Mesenteric fat pad (tissue), 1 donor: ENCODE measurements at places on chromosomes 5 and 9. TPM values are rescaled to one million over a fixed set of nuclear protein-coding genes. Genes with fewer than 3 reads are reported as not detected.

GRCh38 chr5:39599721-39600431 lies 175.1 kb upstream of the DAB2 start:
- no peak for DNase-seq

- no peak for DNase-seq
These were observed 142.7 kb upstream of the ADAMTSL1 start for GRCh38 chr9:18331310-18331684.

HAVCR2 gene
- total RNA-seq, result 14.9 TPM

GRCh38 chr9:97534961-97535594 lies 33.6 kb downstream of the TMOD1 start:
- DNase-seq, result peak; percentile 72

GRCh38 chr5:179606071-179606909 lies 17.2 kb downstream of the HNRNPH1 start:
- peak; percentile 88 for DNase-seq

STK32A gene
- total RNA-seq, result 0.51 TPM

C9orf153 gene
- 0.55 TPM for total RNA-seq

ZSWIM6 gene
- total RNA-seq, result 12.5 TPM

DNA sequence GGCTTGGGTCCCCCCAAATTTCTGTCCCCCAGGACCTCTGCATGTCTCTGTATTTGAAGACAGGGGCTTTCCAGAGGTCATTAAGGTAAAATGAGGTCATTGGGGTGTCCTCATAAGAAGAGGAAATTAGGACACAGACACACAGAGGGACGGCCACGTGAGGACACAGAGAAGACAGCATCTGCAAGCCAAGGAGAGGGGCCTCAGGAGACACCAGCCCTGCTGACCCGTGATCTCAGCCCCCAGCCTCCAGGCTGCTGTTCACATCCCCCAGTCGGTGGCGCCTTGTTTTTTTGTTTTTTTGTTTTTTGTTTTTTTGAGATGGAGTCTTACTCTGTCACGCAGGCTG lies 1.2 kb upstream of the CCDC183 start:
- DNase-seq, result no peak

CTNND2 gene
- 1.8 TPM for total RNA-seq

GRCh38 chr9:84862308-84862707 lies 192.8 kb downstream of the NTRK2 start:
- DNase-seq, result no peak

- DNase-seq, result peak; percentile 98
These were observed at the start of gene WDR5 for GRCh38 chr9:134135343-134136117. WDR5 (plus strand) TSS chr9:134136082; CDS start chr9:134139878, 3,796 bp downstream.

- DNase-seq, result no peak
These were observed 5.3 kb downstream of the C1QTNF3 start for GRCh38 chr5:34037726-34038125.

DNA sequence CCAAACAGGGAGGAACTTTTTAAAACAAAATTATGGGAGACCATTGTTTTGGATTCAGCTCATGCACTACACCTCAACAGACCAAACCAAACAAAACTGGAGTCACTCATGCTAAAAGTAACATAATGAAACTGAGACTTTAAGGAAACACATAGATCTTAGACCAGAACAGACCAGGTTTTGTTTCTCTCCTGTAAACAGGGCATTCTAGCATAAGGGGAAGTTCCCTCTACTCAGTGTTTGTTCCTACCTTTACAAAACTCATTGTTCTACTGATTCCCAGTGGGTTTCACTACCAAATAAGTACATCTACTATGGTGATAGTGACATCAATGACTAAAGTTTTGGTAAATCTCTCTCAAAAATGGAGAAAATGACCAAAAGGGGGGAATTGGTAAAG lies 1103.6 kb upstream of the EDIL3 start:
- DNase-seq, result no peak

DNA sequence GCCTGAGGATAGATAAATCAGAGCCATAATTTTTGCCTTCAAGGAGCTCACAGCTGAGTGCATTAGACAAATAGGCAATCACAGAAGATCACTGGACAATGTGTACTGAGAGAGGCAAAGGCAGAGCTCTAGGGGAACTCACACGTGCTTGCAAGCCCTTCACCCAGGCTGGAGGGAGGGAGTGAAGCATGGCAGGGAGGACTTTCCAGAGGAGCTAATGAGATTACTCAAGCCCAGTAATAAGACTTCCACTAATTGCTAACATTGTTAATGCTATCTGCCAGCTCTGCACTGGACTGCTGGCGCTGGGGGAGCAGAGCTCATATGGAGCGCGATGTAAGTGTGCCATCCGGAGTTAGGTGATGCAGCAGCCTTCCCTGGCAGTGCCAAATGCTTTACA lies 408.4 kb downstream of the NTRK2 start:
- no peak for DNase-seq

DNA sequence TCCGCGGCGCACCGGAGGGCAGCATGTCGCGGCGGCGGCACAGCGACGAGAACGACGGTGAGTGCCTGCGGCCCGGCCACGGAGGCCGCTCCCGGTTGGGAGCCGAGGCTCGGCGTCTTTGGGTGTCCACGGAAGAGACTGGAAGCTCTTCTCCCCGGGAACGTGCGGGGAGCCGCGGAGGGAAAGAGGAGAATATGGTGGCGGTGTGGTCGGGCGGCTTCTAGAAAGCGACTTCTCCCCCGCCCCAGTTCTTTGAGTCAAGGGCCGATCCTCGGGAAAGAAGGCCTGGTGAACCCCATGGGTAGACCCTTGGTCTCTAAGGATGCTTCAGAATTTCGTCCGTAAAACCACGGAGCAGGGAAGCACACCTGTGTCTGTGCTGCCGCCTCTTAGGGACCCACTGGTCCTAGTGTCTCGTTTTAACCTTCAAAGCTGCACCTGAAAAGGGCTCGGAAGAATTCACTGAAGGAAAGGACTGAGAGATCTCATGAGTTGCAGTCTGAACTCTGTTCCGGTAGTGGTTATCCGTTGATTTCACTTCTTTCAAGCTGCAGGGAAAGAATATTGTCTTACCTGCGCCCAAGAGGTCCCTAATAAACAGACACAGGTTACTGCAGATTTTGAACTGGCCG lies 354 bp downstream of the NCBP1 start:
- DNase-seq, result no peak

GRCh38 chr5:133846478-133847226 lies 121.8 kb downstream of the C5orf15 start:
- peak; percentile 57 for DNase-seq

GRCh38 chr9:27348785-27349697 lies 52.1 kb upstream of the EQTN start:
- no peak for DNase-seq

VCP gene
- total RNA-seq, result 280 TPM

GRCh38 chr5:173069671-173070070 lies 13.5 kb downstream of the CREBRF start:
- DNase-seq, result no peak

ANKRD20A1 gene
- total RNA-seq, result 2.2 TPM

- DNase-seq, result no peak
These were observed 45.3 kb downstream of the NDFIP1 start for GRCh38 chr5:142153674-142154448.

TEK gene
- total RNA-seq, result 16.3 TPM

GRCh38 chr5:120817044-120817985 lies 353.2 kb downstream of the PRR16 start:
- DNase-seq, result no peak
